ENCODE measurements at places on chromosomes 6 and 20.

DNA sequence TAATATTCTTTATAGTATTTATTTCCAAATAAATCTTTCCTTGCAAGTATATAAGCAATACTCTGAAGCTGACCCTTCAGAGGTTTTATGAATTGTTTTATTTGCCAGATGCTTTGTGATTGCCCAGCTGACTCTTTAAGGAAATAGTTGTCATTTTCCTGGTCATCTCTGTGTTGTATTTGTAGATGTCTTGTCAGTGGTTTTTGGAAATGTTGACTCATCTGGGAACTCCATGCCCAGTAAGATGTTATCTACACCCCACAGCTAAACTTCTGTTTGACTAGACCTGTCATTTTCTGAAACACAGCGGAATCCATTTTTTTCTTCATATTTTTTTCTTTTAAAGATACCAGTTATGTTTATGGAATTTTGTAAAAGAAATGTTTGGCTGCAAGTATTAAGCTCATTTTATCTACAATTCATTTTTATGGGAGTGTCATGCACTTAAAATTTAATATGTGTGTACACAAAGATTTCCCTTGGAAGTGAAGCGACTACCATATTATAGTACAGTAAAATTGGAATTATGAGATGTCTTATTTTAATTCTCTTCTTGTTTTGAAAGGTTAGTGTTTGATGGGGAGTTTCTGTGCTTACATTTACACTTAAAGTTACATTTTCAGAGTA is 491.0 kb downstream of the NKAIN2 start:
- DNase-seq = no peak

DNA sequence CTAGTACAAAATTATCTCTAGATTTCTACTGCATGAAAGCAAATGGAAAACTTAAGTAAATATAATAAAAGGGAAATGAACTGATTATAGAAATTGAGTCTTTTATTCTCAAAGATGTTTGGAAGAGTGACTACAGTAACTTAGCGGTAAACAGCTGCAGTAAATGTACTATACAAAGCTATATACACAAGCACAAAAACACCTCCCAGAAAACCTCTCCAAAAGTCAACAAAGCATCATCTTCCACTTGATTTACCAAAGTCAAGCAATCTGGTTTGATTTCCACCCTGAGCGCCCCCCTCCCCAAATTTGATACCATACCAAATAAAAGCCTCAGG is 142.1 kb upstream of the SHLD1 start:
- DNase-seq = no peak

GRCh38 chr20:1997483-1998192 is 3.8 kb upstream of the PDYN start:
- no peak for DNase-seq

DNA sequence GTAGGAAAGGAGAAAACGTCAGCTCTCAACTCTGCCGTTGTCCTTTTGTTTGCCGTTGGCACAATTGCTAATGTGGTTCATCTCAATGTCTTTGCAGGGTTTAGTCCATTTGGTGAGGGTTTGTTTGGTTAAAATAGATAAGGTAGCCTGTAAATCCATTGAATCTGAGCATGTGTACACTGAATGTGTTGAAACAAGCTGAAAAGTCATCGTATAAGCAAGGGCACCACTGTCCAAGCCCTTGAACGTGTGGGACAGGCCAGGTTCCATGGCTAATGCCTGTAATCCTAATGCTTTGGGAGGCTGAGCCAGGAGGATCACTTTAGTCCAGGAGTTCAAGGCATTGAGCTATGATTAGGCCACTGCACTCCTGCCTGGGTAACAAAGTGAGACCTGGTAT is 224.7 kb upstream of the PLCB4 start:
- no peak for DNase-seq

GRCh38 chr20:47857187-47857568 is 71.9 kb upstream of the SULF2 start:
- DNase-seq = no peak

- no peak for DNase-seq
Measured at GRCh38 chr6:82492134-82492533, 128.5 kb downstream of the TPBG start.

DNA sequence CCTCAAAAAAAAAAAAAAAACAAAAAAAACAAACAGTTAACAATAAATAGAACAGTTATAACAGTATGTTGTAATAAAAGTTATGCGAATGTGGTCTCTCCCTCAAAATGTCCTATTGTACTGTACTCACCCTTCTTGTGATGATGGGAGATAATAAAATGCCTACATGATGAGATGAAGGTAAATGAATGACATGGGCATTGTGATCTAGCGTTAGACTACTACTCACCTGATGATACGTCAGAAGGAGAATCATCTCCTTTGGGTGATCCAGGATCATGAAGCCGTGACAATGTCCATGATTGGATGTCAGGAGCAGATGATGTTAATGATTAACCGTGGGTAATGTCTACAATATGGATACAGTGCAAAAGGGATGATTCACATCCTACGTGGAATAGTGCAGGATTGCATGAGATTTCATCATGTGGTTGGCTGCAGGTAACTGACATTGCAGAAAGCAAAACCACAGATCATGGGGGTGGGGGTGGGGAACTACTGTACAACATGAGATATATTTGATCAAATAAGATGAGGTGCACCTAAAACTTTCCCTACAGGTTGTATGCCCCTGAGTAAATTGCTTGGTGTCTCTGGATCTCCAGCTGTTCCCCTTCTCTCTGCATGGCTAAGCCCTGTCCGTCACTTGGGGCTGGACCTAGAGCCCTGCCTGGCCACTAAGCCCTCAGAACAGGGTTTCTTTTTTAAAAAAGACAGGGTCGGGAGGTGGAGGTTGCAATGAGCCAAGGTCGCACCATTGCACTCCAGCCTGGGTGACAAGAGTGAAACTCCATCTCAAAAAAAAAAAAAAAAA is 6.2 kb upstream of the RBCK1 start:
- no peak for DNase-seq

GRCh38 chr6:22401206-22401605 is 104.4 kb upstream of the PRL start:
- no peak for DNase-seq

GRCh38 chr6:12331474-12331873 is 41.3 kb downstream of the EDN1 start:
- no peak for DNase-seq

DNA sequence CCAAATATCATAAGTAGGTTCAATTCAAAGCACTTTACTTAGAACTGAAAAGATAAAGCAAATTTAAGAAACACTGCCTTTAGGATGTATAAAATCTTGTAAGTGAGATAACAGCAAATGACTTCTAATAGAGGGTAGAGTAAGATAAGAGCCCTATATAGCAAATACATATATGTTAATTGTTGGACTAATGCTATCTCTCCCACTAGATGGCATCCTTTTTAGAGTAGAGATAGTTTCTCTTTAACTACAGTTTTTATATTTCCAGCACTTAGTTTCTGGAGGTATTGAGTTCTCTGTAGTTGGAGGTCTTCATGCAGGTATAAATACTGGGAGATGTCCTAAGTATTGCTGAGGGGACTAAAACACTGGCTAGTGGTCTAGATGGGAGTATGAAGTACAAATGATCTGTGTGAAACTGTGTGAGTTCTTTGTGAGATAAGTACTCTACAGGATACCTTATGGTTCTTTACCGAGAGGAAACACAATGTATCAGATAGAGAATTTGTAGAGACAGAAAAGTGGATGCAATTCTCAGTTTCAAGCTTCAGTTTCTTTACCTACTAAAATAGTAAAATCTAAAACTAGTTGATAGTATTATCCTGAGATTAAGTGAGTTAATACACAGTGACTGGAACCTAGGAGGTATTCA is 399.3 kb downstream of the KHDRBS2 start:
- no peak for DNase-seq

DNA sequence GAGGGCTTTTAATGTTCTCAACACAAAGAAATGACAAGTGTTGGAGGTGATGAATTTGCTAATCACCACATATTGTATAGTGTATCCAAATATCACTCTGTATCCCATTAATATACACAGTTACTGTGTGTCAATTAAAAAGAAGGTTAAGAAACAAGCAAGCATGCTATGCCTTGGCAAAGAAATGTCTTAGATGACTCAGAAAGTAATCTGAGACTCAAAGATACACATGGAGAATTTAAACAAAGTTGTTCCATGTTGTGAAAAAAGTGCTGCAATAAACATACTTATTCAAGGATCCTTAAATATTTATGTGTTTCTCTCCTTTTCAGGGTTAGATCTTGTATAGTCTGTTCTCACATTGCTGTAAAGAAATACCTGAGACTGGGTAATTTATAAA is 300.9 kb downstream of the DHX35 start:
- no peak for DNase-seq

DNA sequence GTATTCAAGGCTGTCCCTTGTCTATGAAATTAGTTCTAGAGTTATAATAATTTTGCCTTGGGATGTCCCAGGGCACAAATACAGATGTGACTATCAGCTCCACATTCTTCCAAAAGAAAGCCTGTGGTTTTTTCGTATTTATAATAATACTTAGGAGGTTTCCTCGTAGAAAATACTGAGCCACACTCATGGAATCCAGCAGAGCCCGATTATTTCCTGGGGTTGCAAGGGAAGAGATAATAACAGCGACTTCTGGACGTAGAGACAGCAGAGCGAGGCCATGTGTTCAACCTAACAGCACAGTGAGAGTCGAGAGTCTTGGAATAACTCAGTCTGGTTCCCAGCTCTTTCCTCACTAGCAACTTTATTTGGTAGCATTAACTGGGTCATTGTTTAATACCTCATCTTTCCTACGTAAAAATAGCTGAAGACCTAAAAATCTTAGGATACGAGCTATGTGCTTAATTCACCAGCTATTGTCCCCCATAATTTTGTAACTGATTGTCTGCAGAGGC is 21.2 kb downstream of the CD83 start:
- no peak for DNase-seq

- no peak for DNase-seq
Measured at GRCh38 chr20:9912858-9913434, 74.1 kb upstream of the PAK5 start.

GRCh38 chr20:37335642-37336368 is 10.1 kb upstream of the SRC start:
- no peak for DNase-seq

DNA sequence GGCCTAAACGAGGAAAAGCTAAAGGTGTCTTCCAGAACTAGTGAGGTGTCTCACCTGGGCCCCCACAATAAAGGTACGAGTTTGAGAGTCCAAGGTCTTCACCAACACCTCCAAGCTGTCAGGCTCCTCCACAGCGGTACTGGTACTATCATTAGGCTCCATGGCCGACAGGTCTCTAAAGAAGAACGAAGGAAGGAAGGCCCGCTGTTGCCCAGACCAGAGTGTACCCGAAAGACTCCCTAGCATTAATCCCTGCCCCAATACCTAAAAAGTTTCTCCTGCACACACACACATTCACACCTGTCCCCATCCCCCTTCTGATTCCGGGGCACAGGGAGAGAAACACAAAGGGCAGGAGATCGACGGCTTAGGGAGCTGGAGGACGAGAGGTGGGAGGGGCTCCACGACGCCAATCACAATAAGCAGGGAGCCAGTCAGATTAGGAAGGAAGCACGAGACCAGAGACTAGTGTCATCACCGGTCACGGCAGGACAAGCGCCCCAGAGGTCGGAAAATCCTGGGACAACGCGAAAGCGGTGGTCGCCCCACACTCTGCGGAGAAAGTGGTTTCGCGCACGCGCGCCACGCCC is 764 bp downstream of the BAG6 start:
- DNase-seq = peak; percentile 67

DNA sequence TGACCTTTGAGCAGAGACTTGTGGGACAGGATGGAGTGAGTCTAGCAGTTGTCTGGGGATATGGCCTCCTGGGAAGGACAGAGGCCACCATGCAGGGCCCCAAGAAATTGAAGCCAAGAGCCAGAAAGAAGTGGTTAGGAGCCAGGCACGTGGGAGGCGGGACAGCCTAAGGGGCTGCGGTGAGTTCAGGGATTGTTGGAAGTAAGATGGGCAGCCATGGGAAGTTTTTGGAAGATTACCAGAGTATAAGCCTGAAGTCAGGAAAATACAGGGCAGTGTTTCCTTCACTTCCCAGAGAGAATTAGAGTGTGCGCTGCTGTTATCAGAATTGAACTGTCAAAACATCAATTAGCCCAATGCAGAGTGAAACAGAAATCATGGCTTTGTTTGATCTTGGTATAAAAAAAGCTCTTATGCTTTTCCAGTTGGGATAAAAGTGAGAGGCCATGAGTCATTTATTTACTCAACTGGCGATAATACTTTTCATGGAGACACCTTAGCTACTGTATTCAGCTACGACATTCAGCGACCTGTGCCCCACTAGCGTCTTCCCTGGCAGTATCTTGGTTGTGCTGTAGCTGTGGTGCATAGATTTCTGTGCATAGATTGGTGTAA is 66.9 kb downstream of the PHACTR2 start:
- DNase-seq = no peak

DNA sequence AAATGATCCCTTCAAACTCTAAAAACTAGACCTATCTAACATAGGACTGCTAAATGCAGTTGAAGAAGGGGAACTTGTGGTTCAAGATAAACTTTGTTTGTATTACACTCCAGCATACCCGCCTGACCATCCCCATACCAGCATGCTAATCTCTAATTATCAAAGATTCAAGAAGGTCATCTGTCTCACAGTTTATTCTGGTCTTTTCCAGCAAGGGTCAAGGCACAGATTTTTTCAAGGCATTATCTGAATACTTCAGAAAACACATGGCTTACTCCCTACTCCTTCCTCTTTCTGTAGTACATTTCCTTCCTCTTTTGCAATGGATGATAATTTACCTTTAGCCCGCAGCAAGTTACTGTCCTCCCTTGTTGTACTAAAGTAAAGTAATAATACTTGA is 174.1 kb downstream of the PKHD1 start:
- no peak for DNase-seq

GRCh38 chr6:157155804-157156203 is 167.5 kb downstream of the TMEM242 start:
- no peak for DNase-seq

DNA sequence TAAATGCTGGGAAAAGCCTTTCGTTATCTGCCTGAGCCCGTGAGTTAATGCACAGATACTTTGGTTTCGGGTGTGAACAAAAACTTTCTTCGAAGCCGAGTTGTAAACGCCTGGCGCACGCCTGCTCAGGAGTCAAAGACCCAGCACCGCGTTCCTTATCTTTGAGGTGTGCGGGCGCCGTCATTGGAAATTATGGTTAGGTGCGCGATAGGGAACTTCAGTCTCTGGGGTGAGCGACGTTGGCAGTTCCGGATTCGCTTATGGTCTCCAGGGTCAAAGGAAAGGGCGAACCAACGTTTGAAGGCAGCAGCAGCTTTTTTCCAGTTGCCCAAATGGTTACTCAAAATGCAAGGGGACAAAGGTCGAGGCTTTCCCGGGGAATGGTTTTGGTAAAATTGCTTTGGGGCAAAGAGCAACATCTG is 853 bp downstream of the SLC22A3 start:
- DNase-seq = no peak

GRCh38 chr6:138973466-138974153 is 14.4 kb downstream of the REPS1 start:
- no peak for DNase-seq

DNA sequence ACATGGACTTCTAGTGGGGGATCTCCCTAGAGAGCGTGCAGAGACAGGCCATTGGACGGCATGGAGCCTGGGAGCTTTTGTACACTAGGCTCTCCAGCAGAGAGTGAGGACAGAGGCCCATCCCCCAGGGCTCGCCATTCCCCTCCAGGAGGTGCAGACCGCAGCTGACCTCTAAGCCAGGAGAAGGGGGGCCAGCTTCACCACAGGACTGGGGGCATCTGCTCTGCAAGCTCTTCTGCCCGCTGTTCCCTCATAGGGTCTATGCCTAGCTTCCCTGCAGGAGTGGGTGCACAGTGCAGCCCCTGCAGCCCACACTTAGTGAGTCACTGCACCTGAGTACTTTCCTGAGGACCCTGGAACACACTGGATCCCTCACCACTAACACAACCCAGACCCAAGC is 94.4 kb downstream of the FHL5 start:
- DNase-seq = no peak

GRCh38 chr20:58308680-58309527 is 611 bp upstream of the RAB22A start:
- no peak for DNase-seq
